SW480 (cell line): ENCODE measurements at places on chromosomes 7 and 10.

- no peak for DNase-seq
Observed at GRCh38 chr10:128617532-128617931, 491.3 kb upstream of the MKI67 start.

DNA sequence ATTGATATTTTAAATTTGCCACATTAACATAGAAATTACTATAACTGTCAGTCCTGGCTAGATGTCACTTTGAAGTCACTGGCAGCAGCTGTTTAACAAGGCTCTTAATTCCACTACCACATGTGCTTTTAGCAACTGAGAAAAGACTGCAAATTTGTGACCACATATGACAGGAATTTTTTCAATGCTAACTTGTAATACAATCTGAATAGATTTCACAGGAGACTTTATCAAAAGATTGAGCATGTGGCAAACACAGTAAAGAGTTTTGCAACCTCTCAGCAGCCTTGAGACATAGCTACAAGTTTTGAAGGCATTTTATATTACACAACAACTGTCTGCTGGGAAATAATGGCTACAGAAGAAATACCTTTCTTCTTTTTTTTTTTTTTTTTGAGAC, 73.0 kb downstream of the MICU1 start:
- DNase-seq: no peak

GRCh38 chr10:71270301-71271220, 48.5 kb upstream of the SLC29A3 start:
- peak; percentile 62 for DNase-seq

DNA sequence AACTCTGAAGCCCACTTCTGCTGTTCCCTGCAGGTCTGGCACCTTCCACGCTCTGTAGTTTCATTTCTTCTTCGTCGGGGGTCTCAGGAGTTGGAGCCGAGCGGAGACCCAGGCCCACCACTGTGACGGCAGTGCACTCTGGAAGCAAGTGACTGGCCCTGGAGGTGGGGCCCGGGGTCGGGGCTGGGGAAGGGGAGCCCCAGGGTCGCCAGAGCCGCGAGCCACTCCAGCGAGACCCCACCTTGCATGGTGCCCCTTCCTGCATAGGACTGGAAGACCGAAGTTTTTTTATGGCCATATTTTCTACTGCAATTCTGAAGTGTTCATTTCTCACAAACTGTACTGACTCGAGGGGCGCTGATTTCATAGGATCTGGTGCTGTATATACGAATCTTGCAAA, 172.8 kb downstream of the CCDC3 start:
- no peak for DNase-seq

GRCh38 chr10:48294431-48294830, 12.0 kb upstream of the MAPK8 start:
- no peak for DNase-seq
